Stimulated activated CD4-positive, alpha-beta T cell treated with anti-CD3 and anti-CD28 coated beads, Interleukin-1b, Interleukin-23, amount 100 ng/mL, for 1 hour (primary cell): ENCODE measurements at places on chromosomes 1 and 21.

GRCh38 chr1:24910751-24911650, 19.1 kb downstream of the RUNX3 start:
- DNase-seq = no peak

- no peak for DNase-seq
Measured at GRCh38 chr1:86389307-86389706, 6.8 kb downstream of the ODF2L start.

DNA sequence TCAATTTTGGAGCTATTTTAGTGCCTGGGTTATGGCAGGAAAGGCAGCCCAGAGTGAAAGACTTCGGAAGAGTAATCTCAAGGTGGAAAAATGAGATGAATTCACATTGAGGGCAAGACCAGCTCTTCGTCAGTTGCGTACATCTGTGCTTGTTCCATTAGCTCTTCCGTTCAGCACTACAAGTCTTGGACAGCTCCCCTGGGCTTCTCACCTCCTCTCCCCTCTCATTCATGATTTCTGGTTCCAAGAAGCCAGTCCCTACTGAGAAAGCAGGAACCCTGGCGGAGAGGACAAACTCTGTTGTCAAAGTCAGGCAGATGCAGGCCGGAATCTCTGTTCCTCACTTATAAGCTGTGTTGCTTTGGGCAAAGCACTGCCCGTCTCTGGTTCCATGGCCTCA, 76.5 kb downstream of the ACTL8 start:
- no peak for DNase-seq

DNA sequence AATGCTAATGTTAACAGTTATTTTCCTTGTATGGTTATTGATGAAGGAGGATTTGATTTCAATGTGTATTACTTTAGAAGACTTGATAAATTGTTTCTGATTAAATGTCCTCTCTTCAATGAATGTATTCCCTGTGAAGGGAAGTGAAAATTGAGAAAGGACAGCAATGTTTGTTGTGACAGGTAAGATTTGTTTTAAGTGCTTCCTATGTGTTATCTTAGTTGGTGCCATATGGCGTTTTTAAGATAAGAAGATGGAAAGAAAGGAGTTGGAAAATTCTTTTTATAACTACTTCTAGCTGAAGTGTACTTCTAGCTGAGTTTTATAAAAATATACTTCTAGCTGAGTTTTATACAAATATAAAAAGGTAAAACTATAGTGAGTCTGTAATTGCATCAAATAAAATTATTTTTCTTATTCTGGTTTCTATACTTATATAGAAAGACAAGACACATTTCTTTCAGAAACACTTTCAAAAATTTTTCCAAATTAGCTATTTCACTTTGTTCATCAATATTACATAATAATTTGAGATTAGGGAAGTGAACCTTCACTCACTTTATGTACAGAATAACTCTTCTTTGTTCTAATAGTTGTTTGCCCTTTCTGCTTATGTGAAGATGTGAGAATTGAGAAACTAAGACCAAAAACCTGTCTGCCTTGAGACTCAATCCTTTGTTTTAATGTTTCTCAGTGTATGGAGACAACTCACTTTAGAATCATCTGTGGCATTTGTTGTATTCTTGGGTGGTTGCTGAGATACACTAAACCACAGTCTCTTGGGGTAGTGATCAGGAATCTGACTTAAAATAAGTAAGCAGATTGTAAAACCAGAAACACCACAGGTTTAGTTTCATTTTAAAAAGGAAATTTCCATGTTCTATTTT, 382.9 kb upstream of the B3GALT2 start:
- DNase-seq = no peak

- DNase-seq = no peak
Measured at GRCh38 chr1:231187571-231187970, 25.7 kb downstream of the TRIM67 start.

GRCh38 chr1:171248302-171248701, at the start of gene FMO1:
TSS of gene FMO1 (plus strand) at chr1:171248494. CDS start at chr1:171258088, 9,594 bp downstream.
- no peak for DNase-seq

GRCh38 chr1:25562101-25562927, 18.9 kb downstream of the LDLRAP1 start:
- no peak for DNase-seq

DNA sequence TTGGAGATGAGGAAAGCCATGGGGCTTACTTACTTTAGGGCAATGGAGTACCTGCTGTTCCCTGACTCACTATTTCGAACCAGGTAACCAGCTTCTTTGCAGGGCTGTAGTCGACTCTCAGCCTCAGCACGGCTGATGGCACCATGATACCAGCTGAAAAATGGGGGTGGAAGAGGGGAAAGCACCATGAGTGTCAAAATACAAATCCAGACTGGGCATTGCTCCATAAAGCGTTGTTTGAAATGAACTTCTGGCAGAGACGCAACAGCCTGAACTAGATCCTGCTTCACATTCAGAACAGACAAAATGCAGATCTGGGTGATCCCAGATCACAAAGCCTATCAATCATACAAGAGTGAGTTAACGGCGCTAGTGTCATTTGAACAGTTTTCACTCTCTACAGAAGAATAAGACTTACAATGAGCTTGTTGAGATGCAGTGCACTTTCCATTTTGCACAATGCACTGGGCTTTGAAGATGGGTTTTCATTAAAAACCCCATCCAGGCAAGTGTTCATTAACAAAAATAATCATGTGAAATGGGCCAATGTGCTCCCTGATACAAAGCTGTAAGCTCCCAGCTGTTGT, 16.0 kb upstream of the TDRD10 start:
- no peak for DNase-seq

- no peak for DNase-seq
Measured at GRCh38 chr1:234745276-234745675, 135.3 kb upstream of the IRF2BP2 start.

DNA sequence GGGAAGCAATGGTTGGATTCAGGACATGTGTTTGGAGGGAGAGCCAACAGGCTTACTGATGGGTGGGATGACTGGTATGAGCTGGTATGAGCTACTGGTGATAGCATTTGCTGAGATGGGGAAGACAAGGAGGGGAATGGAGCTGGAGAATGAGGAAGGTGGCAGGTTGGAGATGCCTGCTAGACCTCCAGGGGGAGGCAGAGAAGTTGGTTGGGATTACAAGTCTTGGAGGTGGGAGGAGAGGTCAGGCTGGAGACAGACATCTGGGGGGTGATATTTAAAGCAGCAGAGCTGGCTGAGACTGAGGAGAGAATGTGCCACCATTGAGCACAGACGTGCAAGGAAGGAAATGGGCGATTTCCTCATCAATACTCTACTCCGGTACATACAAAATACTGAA, 31.8 kb upstream of the ENO1 start:
- no peak for DNase-seq

DNA sequence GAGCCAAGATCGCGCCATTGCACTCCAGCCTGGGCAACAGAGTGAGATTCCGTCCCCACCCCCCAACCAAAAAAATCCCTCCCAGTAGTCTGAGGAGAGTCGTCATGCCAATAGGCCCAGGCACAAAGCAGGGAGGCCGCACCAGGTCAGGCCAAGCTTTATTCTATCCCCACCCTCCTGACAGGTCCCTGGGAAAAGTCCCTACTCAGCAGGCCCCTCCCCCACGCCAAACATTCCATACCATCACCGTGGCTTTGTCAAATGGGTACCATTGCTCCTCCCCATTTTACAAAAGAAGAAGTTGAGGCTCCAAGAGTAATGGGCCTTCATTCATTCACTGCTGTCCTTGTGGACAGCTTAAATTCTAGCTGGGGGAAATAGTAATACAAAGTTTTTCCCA, 5.3 kb downstream of the GPR3 start:
- DNase-seq = no peak

- DNase-seq = no peak
Measured at GRCh38 chr1:24420547-24420946, 4.9 kb downstream of the NIPAL3 start.

DNA sequence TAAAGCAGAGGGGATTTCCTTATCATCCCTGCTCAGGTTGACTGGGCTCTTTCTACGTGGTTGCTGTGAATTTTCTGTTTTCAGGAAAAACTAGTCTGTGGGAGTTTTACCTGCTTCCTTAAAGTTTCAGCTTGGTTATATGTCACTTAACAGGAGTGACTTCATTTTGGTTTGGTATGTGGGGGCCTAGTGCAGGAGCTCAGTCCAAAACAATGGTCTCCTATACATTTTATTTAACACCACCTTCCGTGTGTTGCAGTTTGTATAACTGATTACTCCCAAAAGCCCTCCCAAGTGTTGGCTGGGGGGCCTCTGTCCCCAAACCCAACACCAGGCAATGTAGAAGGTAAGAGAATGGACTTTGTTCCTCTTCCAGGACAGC, 5.3 kb downstream of the IL23R start:
- no peak for DNase-seq

GRCh38 chr1:77958391-77958790, 20.5 kb downstream of the FUBP1 start:
- no peak for DNase-seq

DNA sequence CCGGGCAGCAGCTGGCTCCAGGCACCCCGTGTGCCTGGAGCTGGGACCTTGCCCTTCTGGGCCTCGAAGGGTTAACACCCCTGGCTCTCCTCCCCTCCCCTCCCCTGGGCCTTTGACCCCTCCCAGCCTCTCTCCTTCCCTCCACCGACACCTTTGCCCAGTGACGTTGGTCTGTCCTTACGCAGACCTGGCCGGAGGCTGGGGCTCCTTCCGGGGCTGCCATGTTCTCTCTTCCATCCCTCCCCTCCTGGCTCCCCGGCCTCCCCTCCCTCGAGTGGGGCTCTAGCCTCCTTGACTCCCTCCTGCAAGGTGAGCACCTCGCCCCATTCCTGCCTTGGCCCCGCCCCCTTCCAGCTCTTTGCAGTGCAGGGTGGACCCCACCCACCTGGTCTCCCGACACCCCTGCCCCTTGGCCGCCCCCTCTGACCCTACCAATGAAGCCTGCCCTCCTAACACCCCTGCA, at the start of gene TMEM82:
Gene TMEM82 (plus strand): TSS at position 161 of the 463 bp plus-strand sequence. CDS start 61 bp downstream, at position 222.
- no peak for DNase-seq

DNA sequence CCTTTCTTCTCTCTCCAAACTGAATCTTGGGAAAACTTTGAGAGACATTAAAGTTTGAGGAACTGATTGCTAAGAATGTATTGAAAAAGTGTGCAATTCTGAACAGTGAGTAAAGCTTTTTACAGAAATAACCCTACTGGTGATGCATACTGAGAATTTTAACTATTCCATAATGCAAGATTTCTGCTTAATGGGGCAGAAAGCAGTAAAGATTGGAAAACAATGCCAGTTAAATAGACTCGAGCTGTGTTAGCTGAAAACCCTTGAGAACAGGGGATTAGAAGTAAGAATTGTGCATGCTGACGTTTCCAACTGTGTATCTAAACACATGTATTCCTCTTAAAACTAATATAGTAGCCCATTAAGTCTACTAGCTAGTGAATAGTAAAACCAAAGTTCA, 1500.2 kb upstream of the PRMT6 start:
- no peak for DNase-seq

GRCh38 chr1:228697207-228698016, 37.9 kb upstream of the RHOU start:
- no peak for DNase-seq

DNA sequence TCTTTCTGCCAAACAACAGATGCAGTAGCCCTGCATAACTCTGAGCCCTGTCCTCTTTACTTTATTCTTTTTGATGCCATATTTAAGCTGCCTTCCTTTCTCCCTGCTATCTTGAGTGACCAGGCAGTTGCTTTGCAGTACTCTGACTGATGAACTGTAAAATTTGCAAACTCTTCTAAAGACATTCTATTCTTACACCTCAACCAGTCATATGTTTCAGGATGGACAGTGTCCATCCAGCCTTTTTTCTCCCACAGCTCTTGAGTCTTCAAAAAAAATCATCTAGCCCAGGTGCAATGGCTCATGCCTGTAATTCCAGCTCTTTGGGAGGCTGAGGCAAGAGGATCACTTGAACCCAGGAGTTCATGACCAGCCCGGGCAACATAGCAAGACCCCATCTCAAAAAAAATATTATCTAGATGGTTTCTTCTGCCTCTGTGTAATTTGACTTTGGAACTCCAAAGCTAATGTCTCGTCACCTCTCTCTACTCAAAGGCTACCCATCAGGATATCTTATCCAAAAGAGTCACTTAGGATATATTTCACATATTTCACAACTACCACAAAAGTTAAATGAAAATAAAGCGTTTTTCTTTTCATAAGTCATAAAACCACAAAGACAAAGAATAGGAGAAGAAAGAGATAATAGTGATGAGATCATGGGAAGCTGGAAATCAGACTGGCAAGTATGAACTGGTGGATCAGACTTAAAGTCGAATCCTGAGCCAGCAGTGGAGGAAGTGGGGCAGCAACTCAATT, 54.6 kb upstream of the IPO9 start:
- DNase-seq = no peak

DNA sequence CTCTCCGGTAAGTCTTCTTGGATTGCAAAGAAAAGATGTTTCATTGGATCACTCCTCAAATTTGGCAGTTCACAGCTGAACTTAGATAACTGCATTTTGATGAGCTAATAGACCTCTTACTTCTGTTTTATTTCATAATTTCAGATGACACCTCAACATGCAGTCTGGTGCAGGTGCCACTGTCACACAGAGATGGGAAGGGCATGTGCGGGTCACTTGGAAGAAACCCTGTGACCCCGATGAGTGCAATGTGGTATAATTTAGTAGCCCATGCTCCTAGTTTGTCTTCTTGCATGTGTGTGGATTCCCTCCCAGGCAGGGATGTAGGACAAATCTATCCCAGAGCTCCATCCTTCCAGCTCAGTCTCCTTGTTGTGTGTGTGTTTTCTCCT, 481 bp upstream of the SLAMF1 start:
- no peak for DNase-seq
